ENCODE measurements at places on chromosomes 1 and 21.
A peak's percentile ranks its signal among the peaks of the same experiment; 100 is the strongest.

DNA sequence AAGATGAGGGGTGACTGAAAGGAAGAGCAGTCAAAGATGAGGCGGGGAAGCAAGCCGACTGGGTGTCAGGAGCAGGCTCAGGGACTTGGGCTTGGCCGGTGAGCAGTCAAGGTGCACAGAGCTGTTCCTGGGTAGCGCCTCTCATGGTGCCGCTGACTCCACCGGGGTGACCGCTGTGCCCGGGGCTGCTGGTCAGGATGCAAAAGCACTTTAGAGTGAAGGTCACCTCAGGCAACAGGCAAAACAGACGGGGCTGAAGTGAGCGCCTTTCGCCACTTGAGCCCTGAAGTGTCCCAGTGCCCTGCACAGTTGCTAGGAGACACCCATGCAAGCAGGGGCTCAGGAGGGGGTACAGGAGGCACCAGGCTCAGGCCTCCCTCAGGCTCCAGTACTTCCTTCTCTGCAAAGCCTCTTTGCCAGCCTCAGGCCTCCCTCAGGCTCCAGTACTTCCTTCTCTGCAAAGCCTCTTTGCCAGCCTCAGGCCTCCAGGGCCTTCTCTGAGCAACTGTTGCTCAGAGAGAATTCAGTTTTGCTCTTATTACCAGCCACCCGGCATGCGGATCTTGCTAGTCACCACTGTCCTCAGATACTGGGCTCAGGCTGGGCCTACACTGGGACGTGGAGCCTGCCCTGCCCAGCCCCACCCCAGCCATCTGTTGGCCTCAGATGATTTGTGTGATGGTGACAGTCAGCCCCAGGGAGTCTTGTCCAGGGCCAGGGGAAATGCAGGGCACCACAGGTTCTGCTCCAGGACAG lies 99.7 kb upstream of the IRF2BP2 start:
- DNase-seq = no peak

- DNase-seq = peak; percentile 45
Measured at GRCh38 chr1:15799004-15799867, 8.2 kb downstream of the UQCRHL start.

- no peak for DNase-seq
Measured at GRCh38 chr1:97352936-97353382, 567.9 kb downstream of the DPYD start.

- DNase-seq = no peak
Measured at GRCh38 chr1:233707880-233708815, 94.2 kb downstream of the KCNK1 start.

GRCh38 chr1:228500143-228500734 lies 13.1 kb downstream of the RNF187 start:
- no peak for DNase-seq

GRCh38 chr1:16946646-16947045 lies 24.9 kb downstream of the CROCC start:
- DNase-seq = no peak

DNA sequence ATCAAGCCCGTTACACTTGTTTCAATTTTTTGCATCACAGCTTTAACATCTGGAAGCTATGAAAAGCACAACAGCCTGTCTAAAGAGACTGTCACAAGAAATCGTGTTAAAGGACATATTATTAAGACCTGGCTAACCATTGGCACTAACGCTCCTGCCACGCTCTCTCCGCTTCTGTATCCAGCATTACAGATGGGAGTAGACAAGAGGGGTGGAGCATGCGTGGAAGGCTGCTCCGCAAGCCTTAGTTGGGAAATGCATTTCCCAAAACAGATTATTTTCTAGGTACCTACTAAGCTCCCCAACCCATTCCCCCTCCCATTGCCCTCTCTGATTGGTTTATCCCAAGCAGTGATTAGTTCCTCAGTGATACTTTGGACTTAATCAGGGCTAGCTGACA lies 72.4 kb downstream of the NTNG1 start:
- no peak for DNase-seq

DNA sequence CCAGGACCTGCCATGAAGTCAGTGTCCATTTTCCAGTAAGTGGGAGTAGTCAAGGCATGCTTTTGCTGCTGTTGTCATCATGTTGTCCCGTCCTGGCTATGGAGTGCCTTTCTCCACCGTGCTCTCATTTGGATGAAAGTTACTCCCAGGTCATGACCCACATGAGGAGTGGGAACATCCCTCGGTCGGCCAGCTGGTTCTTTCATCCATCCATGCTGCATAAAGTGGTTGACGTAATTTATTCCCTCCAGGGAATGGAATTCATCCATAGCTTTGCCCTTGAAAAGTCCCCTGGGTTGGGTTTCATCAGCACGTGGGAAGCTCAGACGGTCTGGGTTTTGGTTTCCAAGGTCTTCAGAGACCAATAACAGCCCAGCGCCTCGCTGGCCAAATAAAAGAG lies 11.6 kb downstream of the PLA2G2A start:
- no peak for DNase-seq

DNA sequence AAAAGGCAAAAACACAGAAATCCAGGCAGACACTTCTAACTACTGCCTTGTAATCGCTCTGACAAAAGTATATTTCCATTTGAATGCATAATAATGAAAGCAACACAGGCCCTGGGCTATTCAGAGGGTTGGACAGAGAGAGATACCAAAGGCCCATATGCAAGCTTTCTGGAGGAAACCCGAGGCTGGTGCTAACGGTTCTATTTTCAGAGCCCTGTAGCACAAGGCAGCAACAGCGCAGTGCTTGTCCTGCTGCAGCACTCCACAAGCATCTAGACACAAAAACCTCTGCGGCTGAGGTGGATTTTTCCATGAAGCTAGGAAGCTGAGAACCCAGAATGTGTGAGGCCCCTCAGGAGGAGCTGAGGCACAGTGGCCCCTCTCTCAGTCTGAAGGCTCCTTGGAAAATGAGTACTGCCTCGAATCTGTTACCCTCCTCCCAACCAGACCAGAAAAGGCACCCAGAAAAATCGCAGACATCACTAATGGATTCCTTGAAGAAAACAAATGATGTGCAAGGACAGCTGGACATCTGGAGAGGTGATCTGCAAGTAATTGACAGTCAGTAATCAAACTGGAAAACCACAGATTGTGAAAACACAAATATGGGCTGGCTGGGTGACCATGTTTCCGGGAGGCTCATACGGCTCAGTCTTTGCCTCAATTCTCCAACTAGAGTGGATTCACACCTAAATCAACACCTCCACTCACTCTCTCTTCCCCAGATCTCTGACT lies 54.0 kb downstream of the COLGALT2 start:
- no peak for DNase-seq

DNA sequence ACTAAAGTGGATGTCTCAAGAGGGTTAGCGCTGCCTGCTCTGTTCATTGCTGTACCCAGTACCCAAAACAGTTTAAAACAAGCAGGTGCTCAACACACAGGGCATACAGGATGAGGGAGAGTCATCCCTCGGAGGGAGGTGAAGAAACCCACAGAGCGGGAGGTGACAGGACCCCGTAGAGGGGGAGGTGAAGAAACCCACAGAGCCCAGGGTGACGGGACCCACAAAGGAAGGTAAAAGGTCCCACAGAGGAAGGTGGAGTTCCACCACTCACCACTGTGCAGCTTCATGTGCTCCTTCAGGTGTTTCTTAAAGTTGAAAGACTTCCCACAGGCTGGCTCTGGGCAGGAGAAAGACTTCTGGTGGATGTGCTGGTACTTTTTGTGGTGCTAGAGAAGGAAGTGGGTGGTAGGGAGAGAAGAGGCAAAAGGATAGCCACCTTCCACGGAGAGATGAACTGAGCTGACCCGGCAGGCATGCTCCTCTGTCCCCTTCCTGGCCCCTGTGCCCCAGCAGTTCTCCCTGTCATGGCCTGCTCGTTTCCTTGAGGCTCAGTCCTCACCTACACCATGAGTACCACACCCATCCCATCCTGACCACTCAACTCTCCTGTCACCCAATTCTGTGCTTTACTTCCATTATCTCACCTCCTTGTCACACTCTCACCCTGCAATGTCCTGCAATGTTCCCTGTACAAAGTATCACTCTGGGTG lies 5.1 kb downstream of the ZNF692 start:
- DNase-seq = peak; percentile 37

DNA sequence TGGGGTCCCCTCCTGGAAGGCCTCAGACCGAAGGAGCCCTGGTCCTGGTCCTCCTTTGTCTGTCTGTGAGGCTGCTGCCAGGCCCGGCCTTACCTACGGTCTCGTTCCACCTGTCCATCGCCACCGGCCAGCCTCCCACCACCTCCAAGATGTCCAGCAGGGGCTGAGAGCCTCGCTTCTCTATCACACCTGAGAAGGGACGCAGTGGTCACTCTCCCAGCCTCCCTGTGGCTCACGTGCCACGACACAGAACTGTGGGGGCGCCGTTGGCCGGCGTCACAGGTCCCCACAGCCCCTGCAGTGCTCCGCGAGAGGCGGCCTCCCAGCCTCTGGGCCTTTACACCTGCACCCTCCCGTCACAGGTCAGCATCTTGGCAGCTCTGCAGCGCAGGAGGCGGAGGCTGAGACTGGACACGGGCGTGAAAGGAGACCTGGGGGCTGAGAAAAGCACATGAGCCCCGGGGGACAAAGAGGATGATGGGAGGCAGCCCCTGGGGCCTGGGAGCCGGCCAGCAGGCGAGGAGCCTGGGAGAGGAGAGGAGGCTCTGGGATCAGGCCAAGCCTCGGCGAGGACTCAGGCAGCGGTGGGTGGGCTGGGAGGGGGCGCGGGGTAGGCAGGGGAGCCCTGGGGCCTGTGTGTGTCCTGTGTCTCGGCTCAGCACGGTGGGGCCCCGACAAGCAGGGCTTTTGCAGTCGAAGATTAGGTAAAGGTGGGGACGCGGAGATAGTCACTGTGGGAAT lies 20.5 kb downstream of the PRXL2B start:
- DNase-seq = no peak

DNA sequence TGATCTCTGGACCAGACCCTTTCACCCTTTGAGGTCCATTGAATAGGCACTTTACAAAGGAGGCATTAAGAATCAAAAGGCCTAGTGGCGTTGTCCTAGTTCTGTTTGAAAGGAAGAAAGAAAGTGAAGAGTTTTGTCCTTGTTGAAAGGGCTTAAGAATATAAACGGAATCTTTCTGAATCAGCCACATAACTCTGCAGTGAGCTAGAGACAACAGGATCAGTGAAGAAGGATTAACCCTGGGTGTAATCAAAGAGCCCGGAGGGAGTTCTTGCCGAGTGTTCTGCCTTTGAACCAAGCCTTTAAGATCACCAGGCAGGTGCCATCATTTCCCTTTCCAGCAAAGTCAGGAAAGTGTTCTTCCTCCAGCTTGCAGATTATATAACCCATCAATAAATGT lies 54.8 kb upstream of the CNTN2 start:
- no peak for DNase-seq

DNA sequence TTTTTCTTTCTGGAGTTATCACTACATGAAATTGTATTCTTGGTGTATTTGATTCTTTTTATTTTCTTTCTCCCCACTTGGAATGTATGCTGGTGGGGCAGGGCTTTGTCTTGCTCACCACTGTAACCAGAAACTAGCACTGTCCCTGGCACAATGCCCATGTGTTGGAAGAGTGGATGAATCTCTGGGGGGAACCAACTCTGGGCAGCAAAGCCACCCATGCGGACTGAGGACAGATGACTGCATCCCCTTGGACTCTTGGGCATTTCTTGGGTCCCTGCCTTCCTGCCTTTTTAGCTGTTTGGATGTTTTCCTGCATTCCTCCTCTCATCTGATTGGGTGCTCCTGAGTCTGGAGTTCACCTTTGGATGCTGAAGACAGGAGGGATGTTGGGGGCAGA lies 6.1 kb downstream of the CYP4B1 start:
- no peak for DNase-seq

Measured in stimulated activated naive CD8-positive, alpha-beta T cell treated with anti-CD3 and anti-CD28 coated beads, Interleukin-15, Interleukin-2, amounts not matched to agents 100 U/mL and 50 U/mL, for 24 hours (primary cell).